DMS153 (cell line): ENCODE measurements at places on chromosomes 3 and 15.

GRCh38 chr3:193572426-193572908, 17.8 kb upstream of the ATP13A4 start:
- DNase-seq: peak; percentile 72

GRCh38 chr15:101114610-101115009, 137.2 kb downstream of the CHSY1 start:
- DNase-seq: no peak

DNA sequence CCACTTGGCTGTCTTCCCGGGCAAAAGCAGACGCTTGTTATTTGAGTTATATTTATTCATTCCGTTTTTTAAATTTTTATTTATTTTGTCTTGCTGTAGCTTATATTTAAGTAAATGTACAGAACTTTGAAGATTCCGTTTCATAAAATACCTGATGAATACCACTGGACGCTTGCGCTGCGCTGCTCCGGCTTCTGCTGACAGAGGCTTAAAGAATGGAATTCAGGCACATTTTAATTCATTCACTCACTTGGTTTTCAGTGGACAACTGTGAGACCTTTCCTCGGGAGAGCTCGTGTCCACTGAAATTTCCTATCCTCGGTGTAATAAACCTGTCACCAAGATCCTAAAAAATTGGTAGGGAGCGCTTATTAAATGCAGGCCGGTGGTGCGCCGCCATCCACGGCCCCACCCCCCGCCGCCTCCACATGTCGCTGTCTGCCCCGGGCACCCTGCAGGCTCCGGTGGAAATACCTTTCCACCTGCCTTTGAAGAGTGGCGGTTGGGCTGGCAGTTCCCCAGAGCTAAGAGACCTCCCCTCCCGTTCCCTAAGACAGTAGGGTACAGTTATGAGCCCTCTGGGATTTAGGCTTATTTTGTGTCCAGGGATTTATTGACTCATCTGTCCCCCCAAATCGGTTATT, 62.5 kb upstream of the UBE2E1 start:
- DNase-seq: no peak

GRCh38 chr3:107987036-107987939, 103.5 kb downstream of the CD47 start:
- peak; percentile 5 for DNase-seq

DNA sequence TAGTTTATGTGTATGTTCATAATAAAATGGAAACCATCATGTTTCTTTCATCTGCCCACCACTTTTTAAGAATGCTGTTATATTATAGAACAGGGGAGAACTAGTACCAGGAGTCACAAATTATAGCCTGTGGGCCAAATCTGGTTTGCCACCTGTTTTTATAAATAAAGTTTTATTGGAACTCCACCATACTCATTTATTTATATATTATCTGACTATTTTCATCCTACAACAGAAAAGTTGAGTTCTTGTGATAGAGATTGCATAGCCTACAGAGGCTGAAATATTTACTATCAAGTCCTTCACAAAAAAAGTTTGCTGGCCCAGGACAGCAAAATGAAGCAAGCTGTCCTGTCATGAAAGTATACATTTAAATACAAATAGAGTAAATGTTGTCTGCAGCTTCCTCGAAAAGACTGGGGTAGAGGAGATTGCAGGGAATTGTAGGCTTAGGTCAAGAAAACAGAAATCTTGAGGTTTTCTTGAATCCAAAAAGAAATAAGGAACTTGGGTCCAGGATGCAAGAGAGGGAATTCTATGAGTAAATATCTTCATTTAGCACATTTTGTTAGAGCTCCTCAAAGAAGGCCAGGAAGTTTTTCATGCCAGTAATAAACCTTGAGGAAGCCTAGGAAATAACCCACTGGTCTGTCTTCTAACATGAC, 41.1 kb downstream of the FILIP1L start:
- no peak for DNase-seq

- no peak for DNase-seq
Observed at GRCh38 chr3:36837089-36837488, 72.7 kb upstream of the DCLK3 start.

- DNase-seq: no peak
Observed at GRCh38 chr15:78000091-78000926, 77.2 kb downstream of the TBC1D2B start.

DNA sequence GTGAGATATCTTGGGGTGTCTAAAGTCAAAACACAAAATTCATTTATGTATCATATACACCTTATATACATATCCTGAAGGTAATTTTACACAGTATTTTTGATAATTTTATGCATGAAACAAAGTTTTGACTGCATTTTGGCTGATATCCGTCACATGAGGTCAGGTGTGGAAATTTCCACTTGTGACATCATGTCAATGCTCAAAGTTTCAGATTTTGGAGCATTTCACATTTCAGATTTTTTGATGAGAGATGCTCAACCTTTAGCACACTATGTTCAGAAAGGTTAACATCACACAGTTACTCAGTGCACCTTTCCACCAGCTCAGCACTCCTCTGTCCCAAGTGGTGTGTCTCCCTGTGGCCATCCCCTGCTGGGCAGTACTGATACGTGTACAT, 37.7 kb upstream of the CPB1 start:
- DNase-seq: no peak

GRCh38 chr3:133042778-133043177, 4.6 kb downstream of the TMEM108 start:
- DNase-seq: no peak

- DNase-seq: no peak
Observed at GRCh38 chr3:18648868-18649462, 223.8 kb upstream of the SATB1 start.

DNA sequence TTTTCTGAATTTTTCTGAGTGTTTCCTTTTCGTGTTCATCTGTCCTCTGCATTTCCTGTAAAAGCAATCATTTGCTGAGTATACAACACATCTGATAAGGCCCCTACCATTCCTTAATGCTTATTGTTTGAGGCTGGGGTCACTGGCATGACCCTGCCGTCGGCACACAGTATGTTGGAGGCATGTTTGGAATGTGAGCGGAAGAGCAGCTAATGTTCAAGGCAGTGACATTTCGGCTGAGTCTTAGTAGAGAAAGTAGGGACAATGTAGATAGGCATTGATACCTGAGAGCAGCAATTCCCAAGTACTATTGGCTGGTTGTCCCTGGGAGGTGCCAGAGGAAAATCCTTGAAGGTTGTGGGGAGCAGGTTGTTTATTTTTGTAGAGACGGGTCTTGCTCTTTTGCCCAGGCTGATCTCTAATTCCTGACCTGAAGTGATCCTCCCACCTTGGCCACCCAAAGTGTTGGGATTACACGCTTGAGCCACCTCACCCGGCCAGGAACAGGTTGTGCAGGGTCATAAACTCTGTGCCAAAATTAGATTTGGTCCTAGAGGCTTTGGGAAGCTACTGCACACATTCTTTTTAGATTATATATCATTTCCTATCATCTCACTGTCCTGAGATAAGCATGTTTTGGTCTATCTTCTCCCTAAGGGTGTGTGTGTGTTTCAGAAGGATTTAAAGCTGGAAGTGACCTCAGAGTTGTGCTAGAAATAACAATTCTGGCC, 13.5 kb downstream of the PTPN23 start:
- no peak for DNase-seq

DNA sequence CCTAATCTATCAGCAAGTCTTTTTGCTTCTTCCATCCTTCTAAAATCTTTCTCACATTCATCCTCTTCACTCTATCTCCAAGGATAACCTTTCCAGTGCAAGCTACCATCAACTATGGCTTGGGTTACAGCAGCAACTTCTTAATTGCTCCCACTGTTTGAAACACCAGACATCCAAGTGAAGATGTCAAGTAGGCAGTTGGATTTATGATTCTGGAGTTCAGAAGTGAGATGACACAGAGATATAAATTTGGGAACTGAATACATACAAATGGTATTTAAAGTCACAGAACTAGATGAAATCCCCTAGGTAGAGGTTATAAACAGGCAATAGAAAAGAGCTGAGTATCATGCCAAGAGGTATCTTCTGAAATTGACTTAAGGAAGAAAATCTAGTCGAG, 3.7 kb downstream of the UBR1 start:
- DNase-seq: no peak

DNA sequence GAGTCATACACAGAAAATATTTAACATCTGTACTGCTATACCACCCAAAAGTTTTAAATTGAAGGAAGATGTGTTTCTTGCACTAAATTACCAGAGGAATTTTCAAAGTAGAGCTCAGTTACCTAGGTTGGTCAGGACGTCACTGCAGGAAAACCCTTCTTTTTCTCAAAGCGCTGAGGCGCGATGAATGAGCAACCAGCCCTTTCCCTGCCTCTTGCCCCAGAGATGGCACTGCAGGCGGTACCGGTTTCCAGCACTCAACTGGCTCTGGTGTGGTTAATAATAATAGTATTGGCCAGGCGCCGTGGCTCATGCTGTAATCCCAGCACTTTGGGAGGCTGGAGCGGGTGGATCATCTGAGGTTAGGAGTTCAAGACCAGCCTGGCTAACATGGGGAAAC, 49.3 kb downstream of the HES1 start:
- DNase-seq: no peak

- DNase-seq: no peak
Observed at GRCh38 chr3:99504258-99504657, 134.1 kb upstream of the COL8A1 start.

- no peak for DNase-seq
Observed at GRCh38 chr15:73965094-73965757, 26.9 kb downstream of the STOML1 start.

GRCh38 chr15:54373332-54373731, 395.1 kb downstream of the UNC13C start:
- DNase-seq: no peak

DNA sequence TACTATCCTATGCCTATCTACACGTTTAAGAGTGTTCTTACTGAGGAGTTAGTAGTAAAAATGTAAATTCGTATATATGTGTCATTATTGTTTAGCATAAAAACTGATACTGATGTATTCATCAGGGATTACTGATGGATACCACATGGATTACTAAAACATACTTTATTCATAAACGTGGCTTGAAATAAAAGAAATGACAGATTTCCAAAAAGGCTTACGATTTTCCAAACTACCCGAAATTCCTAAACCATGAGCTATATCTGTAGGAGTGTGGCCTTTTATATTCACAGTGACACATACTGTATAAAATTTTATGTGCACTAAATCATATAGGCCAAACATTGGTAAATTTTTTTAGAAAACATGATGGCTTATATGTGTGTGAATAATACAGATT, 6.9 kb downstream of the TSC22D2 start:
- DNase-seq: no peak

- DNase-seq: no peak
Observed at GRCh38 chr15:34206011-34206410, 3.9 kb downstream of the KATNBL1 start.

DNA sequence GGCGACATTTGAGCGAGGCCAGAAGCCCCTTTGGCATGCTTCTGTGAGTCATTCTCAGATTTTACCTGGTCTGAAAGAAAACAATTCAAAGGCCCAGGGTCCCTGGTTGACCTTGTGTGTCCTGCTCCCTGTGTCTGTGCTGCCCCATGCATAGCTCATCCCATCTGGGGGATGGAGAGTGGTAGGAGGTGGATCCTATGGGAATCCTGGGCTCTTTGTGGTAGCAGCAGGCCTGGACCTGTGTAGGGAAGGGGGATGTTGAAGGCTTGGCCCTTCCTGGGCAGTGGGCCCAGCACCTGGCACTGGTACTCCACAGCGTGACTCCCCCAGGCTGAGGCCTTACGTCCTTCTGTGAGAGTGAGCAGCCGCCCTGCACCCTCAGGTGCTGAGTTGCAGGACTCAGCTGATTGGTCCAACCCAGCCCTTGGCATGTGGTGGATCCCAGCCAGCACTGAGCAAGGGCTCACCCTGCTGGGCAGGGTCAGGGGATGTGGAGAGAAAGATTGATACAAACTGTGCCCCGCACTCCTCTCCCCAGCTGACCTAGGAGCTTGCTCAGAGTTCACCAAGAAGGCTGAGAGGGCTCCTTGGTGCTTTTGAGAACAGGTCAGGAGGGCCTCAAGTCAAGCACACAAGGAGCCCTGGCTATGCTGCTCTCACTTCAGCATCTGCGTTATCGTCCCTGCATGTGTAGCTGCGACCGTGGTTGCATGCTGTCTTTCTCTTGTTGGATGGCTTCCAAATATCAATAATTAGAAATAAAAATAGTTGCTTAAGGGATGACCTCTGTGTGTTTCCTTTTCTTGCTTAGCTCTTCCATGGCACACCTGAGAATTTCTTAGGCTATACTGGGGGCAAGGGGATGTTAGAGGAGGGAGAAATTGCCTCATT, 21.4 kb upstream of the JMJD7 start:
- no peak for DNase-seq

GRCh38 chr3:115624901-115625300, 1.6 kb downstream of the GAP43 start:
- no peak for DNase-seq

DNA sequence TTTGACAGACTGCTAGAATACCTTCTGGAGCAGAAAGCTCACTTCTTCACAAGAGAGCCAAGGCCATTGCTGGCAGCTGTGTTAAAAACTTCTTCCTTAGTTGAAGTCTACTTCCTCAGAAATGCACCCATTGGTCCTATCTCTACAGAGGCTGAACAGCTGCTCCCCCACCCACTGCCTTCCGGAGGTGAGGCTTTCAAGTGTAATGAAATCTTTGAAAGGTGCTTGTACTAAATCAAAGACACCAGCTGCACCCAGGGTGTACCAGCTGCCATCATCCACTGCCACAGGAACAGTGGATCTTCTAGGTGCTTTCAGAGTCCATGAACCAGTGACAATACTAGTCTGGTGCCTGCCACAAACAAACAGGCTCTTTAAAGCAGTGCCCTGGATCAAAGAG, 26.4 kb upstream of the HERC1 start:
- no peak for DNase-seq

- no peak for DNase-seq
Observed at GRCh38 chr3:29373131-29373680, 92.3 kb downstream of the RBMS3 start.

DNA sequence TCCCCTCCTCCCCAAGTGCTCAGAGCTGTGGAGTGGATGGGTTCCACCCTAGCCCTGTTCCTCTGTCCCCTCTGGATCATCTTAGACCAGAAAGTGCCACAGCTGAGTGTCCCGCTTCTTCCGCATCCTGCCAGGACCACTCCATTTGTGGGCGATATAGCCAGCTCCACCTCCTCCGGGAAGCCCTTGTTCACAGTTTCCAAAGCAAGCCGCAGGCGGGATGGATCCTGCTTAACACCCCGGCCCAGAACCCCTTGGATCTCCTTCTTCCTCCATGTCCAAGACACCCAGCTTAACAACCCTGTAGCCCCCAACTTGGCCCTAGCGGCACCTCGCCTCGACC, 490 bp upstream of the ALAS1 start:
- no peak for DNase-seq

- no peak for DNase-seq
Observed at GRCh38 chr15:59686389-59686788, 2.7 kb downstream of the BNIP2 start.

DNA sequence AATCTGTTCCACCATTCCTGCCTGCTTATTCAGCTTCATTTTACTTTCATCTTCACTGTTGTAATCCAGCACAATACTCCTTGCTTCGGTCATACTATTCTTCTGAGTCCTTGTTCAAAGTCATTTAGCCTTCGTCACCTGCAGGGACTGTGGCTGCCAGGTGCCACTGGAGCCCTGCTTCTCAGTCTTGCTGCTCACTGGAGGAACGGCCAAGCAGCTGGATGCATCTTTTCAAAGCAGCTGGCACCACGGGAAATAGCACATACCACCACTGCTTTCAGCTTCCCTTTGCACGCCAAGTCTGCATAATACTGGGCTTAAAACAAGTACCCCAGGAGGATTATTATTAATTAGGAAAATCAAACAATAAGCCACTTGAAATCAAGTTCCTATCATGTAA, 287.6 kb downstream of the BCHE start:
- DNase-seq: no peak

- no peak for DNase-seq
Observed at GRCh38 chr3:59573911-59574310, 524.1 kb upstream of the CFAP20DC start.

GRCh38 chr15:46732060-46732459, 985.2 kb upstream of the SEMA6D start:
- DNase-seq: no peak
